ENCODE measurements at places on chromosomes 3 and 15.

- no peak for DNase-seq
These were observed 92.0 kb downstream of the IGSF11 start for GRCh38 chr3:118942671-118943070.

DNA sequence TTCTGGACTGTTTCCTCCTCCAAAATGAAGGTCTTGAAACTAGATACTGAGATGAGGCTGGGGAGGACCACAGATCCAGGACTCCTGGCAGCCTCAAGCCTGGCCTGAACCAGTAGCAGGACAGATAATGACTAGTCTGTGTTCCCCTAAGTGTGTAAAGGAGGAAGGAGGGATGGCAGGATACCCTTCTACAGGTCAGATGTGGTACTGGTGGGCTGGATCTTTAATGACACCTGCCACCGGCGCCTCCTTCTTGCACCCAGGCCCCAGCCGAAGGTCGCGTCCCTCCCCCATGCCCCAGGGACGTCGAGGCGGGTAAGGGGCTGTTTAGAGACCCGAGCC lies 556 bp downstream of the USP19 start:
- peak; percentile 18 for DNase-seq

GRCh38 chr3:31918179-31919150 lies 62.6 kb downstream of the OSBPL10 start:
- no peak for DNase-seq

GRCh38 chr3:109678600-109678999 lies 341.3 kb upstream of the DPPA4 start:
- DNase-seq: no peak

- DNase-seq: no peak
These were observed 59.0 kb downstream of the EPHB3 start for GRCh38 chr3:184620475-184621119.

DNA sequence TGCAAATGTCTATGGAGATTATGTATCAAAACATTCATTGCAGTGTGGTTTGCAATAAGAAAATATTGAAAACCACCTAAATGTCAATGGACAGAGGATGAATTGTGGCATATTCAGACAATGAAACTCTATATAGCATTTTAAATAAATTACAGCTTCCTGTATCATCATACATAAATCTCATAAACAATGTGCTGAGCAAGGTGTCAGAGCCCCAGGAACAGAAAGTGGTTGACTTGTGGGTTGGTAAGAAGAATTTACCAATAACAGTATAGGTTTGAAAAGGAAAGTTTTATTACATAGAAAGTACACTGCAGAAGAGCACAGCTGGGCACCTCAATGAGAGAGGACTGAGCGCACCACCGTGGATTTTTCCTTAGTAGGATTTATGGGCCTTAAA lies 75.2 kb downstream of the ZMAT3 start:
- no peak for DNase-seq

DNA sequence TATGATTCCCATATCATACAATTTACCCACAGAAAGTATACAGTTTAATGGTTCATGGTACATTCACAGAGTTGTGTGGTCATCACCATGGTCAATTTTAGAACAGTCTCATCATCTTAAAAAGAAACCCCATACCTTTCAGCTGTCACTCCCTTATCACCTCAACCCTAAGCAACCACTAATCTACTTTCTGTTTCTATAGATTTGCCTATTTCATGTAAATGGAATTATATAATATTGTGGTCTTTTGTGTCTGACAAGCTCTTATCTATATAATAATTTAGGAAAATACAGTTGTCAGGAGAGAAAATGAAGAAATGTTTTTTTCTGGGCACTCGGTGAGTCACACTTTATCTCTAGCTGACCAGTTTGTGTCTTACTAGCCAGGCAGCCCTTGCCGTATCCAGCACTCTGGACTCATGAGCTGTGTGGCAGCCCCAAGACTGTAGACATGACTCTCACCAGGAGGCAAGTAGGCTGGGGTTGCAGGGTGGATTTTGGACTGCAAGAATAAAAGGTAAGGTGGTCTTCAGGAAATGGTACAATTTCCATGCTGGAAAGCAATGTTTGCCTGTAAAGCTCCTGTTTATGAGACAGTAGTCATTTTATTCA lies 234.6 kb downstream of the THRB start:
- no peak for DNase-seq

DNA sequence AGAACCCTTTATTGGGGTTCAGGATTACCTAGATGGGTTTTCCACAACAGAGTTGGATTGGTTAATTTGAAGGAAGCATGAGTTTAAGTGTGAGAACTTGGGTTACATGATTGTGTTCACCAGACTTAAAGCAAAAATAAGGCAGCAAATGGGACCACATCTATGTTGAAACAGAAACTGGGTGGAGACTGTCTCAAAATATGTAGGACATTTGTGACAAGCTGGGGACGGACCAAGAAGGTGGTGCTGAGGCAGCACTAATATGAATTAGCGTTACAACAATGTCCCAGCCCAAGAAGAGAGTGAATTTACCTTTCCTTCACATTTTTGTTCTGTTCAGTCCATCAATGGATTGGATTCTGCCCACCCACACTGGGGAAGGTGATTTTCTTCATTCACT lies 866 bp upstream of the AADACL2 start:
- DNase-seq: no peak

GRCh38 chr15:25739687-25740121 lies 123.4 kb downstream of the ATP10A start:
- peak; percentile 35 for DNase-seq

DNA sequence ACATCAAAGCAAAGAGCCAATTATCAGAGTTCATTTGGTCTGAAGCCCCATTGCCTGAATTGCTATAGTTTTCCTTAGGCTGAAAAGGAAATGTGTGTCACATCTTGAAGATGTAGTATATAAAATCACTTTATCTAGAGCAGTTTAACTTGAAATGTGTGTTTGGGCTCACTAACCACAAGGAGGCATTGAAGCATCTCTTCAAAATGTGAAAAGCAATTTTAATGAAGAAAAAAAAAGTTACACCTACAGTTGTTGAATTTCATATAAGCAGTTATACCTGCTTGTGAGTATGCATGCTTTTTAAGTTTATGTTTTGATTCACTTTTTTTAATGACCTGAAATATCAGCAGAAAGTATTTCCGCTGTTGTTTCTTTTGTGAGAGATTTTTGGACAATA lies 129.3 kb downstream of the IQCH start:
- DNase-seq: no peak

- no peak for DNase-seq
These were observed 304.8 kb downstream of the EPHB1 start for GRCh38 chr3:135099734-135100355.

GRCh38 chr15:34628577-34629152 lies 45.2 kb upstream of the GOLGA8B start:
- no peak for DNase-seq

- peak; percentile 85 for DNase-seq
These were observed 396 bp downstream of the INO80 start for GRCh38 chr15:41115652-41116115.

- DNase-seq: no peak
These were observed 20.1 kb downstream of the FAM3D start for GRCh38 chr3:58646503-58646902.

- DNase-seq: no peak
These were observed 3.8 kb downstream of the PLD1 start for GRCh38 chr3:171806200-171807128.

DNA sequence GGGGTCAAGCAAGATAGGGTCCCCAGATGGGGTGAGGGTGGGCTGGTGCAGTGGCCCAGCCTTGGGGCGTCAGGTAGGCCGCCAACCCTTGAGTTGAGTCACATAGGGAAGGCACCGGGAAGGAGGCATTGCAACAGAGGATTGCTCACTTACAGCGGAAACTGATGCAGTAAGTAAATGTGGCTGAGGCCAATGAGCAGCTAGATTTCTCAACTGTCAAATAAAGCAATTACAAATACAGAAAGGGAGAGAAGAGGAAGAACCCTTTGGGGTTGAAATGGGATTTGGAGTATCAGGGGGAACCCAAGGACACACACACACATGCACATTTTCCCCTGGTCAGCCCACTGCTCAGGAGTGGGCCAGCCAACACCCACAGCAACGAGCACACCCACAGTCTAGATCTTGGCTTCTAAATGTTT lies 44.0 kb downstream of the CHSY1 start:
- DNase-seq: peak; percentile 34

- no peak for DNase-seq
These were observed 11.6 kb upstream of the ONECUT1 start for GRCh38 chr15:52801748-52802085.

- no peak for DNase-seq
These were observed 1.6 kb upstream of the MEIS2 start for GRCh38 chr15:37101980-37102304.

DNA sequence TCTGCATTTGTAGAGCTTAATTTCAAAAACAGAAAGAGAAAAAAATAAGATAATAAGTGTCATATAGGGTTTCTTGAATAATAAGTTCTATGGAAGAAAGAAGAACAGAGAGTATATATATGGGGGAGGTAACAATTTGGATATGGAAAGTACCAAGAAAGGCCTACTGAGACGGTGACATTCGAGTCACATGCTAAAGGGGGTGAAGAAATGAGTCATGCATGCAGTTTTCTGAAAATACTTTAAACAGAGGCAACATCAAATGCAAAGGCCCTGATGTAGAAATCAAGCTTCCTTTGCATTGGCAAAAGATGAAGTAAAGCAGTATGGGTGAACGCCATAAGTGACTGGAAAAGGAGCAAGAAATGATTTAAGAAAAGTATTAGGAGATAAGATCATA lies 371.6 kb upstream of the ZNF385D start:
- DNase-seq: no peak

DNA sequence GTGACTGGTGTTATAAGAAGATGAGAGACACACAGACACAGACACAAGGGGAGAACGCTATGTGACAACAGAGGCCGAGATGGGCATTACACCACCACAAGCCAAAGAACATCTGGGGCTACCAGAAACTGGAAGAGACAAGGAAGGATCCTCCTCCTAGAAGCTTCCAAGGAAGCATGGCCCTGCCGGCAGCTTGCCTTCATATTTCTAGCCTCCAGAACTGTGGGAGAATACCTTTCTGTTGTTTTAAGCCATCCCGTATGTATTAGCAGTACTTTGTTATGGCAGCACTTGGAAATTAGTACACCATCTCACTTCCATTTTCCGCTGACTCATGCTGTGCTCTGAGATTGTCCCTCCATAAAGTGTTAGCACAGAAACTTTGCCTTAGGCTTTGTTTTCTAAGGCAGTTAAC lies 38.7 kb upstream of the CA12 start:
- DNase-seq: no peak

- peak; percentile 26 for DNase-seq
These were observed at the start of gene CACNA1D for GRCh38 chr3:53493963-53494791. CACNA1D (plus strand) TSS chr3:53494611; CDS start chr3:53495167, 556 bp downstream.

GRCh38 chr15:40936234-40936708 lies 7.1 kb downstream of the DLL4 start:
- no peak for DNase-seq

DNA sequence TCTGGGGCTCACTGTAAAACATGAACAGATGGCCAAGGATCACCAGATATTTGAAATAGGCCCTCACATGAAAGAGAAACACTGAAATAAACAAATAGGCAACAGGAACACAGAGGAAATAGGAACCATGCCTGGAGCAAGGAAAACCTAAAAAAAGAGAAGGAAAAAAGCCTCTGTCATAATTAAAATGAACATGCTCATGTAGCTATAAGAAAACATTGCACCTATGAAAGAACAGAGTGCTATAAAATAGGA lies 102.4 kb downstream of the RAB11A start:
- no peak for DNase-seq

DNA sequence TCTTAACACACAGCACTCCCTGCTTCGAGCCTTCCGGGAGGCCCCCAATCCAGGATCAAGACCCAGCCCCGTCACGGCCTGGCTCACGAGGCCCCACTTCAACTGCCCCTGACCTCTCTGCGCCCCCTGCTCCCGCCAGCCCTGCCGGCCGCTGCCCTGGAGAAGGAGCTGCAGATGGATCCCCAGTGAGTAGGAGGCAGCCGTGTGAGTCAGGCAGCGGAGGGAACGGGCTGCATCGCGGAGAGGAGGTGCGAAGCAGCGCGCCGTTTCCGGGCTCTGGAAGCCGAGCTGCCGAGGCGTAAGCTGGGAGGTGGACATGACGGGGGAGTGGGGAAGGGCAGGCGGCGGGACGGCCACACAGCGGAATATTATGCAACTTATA lies 133.4 kb downstream of the TPRA1 start:
- DNase-seq: peak; percentile 64

- peak; percentile 39 for DNase-seq
These were observed 43.0 kb downstream of the ZBTB38 start for GRCh38 chr3:141411251-141411771.

- no peak for DNase-seq
These were observed 20.7 kb downstream of the ADAMTS9 start for GRCh38 chr3:64667138-64667537.

GRCh38 chr15:64635499-64636495 lies 139.6 kb downstream of the RBPMS2 start:
- no peak for DNase-seq

GRCh38 chr3:120081719-120082118 lies 12.5 kb downstream of the GSK3B start:
- no peak for DNase-seq

GRCh38 chr3:194300936-194301335 lies 50.2 kb downstream of the CPN2 start:
- DNase-seq: no peak

DNA sequence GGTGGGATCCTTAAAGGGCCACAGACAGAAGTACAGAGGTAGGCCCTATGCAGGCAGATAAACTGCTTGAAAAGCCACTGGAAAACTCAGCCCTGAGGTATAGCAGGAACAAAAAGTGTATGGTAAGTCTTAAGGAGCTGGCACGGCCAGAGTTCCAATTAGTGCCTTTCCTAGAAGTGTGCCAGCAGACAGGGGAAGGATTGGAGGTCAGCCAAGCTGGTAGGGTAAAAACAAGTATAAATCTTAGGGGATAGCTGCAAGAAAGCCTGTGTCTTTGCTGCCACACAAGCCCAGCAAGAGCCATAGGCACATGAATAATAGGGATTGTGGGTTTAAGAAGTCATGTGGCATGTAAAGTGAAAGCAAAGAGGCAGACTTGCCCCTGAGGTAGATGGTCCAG lies 582.5 kb downstream of the PLOD2 start:
- no peak for DNase-seq

DNA sequence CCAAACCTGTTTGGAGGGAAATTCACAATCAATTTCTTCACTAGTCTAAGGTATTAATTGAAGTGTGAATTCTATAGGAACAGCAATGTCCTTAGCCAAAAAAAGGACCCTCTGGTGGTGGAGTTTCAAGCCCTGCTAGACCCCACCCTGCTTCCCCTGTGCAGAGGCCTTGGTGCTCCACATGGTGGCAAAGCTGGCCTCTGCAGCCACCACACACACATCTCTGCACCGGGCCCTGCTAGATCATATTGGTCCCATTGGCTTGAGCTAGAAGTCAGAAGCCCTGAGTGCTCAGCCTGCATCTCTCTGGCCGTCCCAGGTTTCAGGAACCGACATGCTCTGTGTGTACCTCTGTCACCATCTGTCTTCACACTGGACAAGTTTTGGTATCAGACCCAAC lies 220.9 kb upstream of the TRIM42 start:
- no peak for DNase-seq

DNA sequence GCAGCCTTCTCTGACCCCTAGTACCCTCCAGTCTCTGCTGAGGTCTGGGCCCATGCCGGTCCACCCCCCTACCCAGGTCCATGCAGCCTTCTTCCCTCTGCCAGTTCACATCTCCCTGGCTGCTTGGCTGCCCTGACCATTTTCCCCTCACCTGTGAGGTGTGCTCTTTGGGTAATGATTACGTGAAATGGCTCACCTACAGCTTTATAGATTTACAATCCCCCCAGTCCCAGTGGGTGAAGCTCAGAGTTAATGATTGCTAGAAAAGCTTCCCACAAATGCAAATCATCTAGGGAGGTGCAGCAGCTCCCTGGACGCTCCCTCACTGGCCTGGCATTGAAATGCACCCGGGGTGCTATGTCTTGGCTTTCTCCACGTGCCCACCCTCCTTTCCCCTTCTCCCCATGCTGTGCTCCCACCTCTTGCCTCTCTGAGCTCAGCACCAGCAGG lies 18.7 kb downstream of the PAQR5 start:
- no peak for DNase-seq
